ENCODE measurements at places on chromosomes 11 and 22.
A peak's percentile ranks its signal among the peaks of the same experiment; 100 is the strongest.

- no peak for DNase-seq
Observed at GRCh38 chr11:36162883-36163434, 126.3 kb downstream of the COMMD9 start.

- DNase-seq = no peak
Observed at GRCh38 chr11:103920449-103920848, 116.0 kb upstream of the DDI1 start.

DNA sequence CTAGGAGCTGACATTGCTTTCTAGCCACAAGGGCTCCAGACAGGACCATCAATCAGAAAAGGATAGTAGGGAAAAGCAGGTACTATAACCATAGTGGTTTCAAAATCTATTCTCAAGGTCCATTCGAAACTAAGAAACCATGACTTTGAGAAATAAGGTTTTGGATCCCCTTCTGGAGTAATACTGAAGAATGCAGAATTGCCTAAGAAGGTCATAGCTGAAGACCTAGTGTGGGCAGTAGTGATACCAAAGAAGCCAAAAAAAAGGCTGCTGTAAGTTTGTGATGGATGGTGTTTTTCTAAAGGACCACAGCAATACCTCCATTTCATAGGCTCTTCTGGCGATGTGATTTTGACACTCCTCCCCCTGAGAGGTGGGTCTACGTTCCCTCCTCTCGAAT, 163.1 kb downstream of the MAML2 start:
- no peak for DNase-seq

GRCh38 chr11:69921128-69922014, 102.2 kb upstream of the FGF3 start:
- no peak for DNase-seq

- peak; percentile 79 for DNase-seq
Observed at GRCh38 chr11:12397931-12398334, 20.6 kb downstream of the PARVA start.

GRCh38 chr11:34978236-34979191, 62.1 kb downstream of the PDHX start:
- DNase-seq = no peak

- no peak for DNase-seq
Observed at GRCh38 chr11:41536021-41536568, 76.6 kb upstream of the LRRC4C start.

- no peak for DNase-seq
Observed at GRCh38 chr11:118132385-118133151, 20.1 kb downstream of the SCN4B start.

- DNase-seq = no peak
Observed at GRCh38 chr11:104051778-104052177, 15.3 kb downstream of the DDI1 start.

DNA sequence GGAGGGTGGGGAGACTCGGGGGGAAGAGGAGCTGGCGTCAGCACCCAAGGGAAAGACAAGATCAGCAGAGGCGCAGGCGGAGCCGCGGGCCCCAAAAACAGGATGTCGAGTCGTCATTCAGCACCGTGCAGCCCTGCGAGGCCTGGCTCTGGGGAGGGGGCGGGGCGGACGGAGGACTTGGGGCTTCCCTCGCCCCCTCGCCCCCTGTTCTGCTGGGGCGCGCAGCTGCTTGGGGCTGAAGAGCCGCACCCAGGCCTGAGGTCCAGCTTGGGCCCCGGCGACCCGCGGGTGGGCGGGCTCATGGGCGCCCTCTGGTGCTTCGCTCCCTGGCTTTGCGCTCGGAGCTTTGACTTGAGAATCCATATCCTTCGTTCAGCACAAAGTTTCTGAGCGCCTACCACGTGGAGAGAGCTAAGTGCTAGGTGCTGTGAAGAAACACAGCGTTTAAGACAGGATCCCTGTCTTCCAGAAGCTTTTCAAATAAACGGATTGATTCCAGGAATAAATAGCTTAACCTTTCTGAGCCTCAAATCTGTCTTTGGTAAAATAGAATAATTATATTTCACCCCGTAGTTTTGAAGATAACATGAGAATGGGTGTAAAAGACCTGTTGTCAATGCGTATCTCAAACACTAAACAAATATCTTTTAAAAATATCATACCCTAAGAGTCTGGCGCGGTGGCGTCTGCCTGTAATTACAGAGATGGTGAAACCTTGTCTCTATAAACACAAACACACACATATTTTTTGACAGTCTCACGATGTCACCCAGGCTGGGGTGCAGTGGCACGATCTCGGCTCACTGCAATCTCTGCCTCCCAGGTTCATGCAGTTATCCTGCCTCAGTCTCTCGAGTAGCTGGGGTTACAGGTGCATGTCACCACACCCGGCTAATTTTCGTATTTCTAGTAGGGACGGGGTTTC, 929 bp upstream of the RHOG start:
- DNase-seq = peak; percentile 91

GRCh38 chr11:75334976-75335375, 16.5 kb downstream of the ARRB1 start:
- no peak for DNase-seq

GRCh38 chr11:72721689-72722049, 30.5 kb downstream of the ARAP1 start:
- no peak for DNase-seq

DNA sequence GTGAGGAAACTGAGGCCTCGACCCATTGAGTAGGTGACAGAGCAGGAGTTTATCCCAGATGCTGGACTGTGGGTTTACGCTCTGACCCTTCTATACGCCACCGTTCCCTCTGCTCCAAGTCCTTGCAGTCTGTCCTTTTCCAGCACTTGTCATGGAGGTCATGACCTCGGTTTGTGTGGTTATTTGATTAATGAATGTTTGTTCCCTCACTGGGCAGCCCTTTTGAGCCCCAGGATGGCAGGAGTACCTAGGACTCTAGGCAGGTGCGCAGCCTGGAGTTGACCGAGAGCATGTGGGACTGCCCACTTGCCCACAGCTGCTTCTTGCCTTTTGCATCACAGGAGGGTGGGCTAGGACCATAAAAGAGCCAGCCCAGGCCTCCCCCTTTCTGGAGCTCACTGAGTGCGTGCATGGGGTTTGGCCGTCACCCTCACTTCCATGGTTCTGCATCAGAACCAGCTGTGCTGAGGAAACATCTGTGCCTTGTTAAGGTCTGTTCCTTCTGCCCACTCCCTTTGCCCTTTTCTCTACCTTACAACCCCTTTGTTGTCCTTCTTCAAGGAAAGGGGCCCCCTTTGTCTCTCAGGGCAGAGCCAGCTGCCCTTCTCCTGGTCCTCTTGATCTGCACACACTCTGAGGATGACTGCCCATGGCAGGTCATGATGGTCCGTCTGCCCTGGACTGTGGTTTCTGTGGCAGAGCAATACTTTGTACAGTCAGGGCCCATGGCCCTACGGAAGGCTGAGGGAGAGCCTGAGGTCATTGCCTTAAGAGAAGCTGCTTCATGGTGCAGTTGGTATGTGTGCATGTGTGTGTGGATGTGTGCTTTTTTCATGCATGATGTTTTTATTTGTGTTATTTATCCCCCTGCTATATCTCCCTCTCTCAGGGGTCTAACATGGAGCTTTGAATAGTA, 38.2 kb downstream of the BMAL1 start:
- DNase-seq = no peak

DNA sequence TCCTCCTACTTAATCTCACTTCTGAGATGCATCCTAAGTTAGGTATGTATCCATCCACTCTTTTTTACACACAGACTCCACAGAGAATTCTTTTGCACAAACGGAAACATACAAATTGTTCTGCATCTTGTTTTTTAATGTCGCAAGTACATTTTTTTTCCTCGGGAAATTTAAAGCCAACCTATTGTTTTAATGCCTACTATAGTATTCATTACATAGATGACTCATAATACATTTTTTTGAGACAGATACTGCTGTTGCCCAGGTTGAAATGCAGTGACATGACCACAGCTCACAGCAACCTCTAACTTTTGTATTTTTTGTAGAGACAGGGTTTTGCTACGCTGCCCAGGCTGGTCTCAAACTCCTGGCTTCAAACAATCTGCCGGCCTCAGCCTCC, 90.8 kb upstream of the TMEM45B start:
- no peak for DNase-seq
